ENCODE measurements at places on chromosomes 3 and 15. TPM values are rescaled to one million over a fixed set of nuclear protein-coding genes. Genes with fewer than 3 reads are reported as not detected.

The NDUFB4 gene
- 183 TPM for polyA plus RNA-seq

The CELF6 gene
- 0.10 TPM for polyA plus RNA-seq

The LRRC28 gene
- polyA plus RNA-seq: 28.4 TPM

The GOLGA8T gene
- polyA plus RNA-seq: not detected

The IMPDH2 gene
- 268 TPM for polyA plus RNA-seq

The CCDC13 gene
- polyA plus RNA-seq: 0.20 TPM

All from AG04450 (cell line).